Dermis blood vessel endothelial cell (primary cell): ENCODE measurements at places on chromosomes 6 and 20. TPM values are rescaled to one million over a fixed set of nuclear protein-coding genes. Genes with fewer than 3 reads are reported as not detected.

- no peak for DNase-seq
Observed at GRCh38 chr6:160055813-160056212, 65.8 kb upstream of the SLC22A1 start.

Gene MYB
- total RNA-seq = 0.17 and 0.19 TPM in 2 replicates

DNA sequence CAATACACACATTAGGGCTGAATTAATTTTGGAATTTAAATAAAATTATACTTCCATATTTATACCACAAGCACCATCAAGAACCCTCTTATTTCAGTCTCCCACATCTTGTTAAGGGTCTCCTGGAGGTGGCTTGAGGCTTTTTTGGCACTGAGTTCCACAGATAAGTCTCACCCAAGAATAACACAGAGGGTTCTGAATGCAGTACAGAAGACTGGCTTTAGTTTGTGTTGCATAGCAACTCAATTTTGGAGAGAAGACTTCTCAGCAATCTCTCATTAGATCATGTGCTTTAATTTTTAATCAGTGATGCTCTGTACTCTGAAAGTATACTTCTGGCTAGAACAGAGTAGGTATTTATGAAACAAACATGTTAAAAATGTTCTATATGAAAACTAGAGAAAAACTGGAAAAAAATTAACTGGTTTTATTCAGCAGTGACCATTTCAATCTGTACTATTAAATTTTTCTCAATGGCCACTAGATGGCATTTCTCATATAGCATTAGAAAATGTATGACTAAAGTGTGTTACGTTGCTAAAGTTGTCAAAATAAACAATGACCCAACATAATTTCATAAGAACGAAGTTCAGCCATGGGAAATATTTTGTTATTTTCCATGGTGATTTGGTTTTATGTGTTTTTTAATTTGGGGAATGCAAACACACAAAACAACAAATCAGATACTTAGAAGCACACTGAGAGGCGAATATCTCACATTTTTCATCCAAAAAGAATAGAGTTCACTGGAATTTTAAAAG is 32.7 kb upstream of the MAP7 start:
- peak; percentile 79 for DNase-seq

Gene PRPH2
- total RNA-seq = 0.17 and 2.0 TPM in 2 replicates

- DNase-seq = no peak
Observed at GRCh38 chr20:52087471-52087870, 104.1 kb downstream of the ZFP64 start.

Gene CCN6
- total RNA-seq = not detected in 2 replicates

GRCh38 chr20:13678944-13679343 is 40.2 kb upstream of the TASP1 start:
- no peak for DNase-seq

GRCh38 chr6:3764516-3765335 is 13.2 kb upstream of the PXDC1 start:
- no peak for DNase-seq

DNA sequence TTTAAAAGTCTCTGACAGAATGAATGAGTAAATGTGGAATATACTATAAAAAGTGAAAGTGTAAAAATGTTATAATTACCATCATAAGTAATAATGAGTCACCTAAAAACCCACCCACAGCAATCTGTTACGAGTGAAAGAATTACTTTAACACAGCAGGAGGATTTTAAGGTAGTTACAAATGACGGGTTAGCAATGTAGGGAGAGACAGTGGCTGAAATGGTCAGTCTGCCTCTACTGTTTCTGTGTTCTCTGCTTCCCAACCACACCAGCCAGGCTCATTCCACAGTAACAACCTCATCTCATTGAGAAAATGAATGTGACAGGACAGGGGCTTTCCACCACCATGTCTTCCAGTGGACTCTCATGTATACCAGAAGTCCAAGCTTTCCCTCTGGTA is 124.4 kb upstream of the KCNK16 start:
- DNase-seq = no peak

GRCh38 chr6:108027594-108027993 is 46.9 kb downstream of the OSTM1 start:
- peak; percentile 3 for DNase-seq

- DNase-seq = no peak
Observed at GRCh38 chr6:25061289-25061936, 125.7 kb upstream of the RIPOR2 start.

Gene FGD2
- total RNA-seq = not detected in 2 replicates

DNA sequence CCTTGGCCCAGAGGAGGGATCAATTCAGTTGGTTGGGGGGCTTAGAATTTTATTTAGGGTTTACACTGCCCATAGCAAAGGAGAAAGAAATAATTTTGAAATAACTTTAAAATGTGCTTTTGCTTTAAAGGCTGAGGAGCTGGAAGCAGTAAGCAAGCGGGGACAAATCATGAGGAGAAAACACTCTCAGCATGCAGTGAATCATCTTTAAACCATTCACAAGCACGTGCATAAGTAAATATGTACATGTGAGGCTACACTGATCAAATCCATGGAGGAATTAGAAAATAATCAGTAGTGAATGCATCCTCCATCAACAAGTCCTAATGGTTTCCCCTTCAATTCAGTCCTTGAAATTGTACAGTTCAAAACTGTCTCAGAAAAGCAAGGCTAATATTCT is 181.0 kb downstream of the MTFR2 start:
- peak; percentile 81 for DNase-seq

DNA sequence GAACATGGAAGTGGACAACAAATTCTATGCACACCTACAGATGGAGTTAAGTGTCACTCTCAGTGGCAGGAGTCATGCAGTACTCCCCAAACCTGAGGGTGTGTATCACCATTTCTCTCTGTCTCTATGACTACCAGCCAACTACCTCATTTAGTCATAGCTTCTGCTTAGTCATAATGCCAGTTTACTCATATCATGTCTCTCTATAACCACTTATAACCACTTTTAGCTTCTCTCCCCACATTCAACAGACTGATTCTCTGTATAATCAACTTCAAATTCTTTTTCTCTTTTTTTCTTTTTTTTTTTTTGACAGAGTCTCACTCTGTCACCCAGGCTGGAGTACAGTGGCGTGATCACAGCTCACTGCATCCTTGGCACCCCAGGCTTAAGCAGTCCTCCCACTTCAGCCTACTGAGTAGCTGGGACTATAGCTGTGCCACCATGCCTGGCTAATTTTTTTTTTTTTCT is 13.8 kb upstream of the GTF3C6 start:
- peak; percentile 46 for DNase-seq

GRCh38 chr6:90286884-90287488 is 9.7 kb downstream of the BACH2 start:
- DNase-seq = peak; percentile 61

Gene CEP162
- 10.0 and 14.0 TPM in 2 replicates for total RNA-seq

DNA sequence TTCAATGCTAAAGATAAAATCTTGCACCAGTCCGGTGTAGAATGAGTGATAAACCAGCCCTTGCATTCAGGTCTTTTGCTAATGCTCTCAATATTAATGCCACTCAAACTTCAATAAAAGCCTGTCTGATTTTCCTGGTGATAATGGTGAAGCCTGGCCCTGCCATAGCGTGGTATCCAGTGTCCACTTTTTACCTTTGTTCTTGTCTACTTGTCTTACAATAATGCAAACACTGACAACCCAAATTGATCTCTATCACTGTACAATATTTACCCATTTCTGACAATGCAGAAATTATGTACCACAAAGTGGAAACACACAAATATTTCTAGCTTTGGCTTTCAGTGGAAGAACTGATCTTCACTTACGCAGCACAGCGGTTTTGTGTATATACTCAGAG is 189.1 kb downstream of the ZDHHC14 start:
- DNase-seq = no peak

Gene HLA-DMB
- 1.0 and 2.9 TPM in 2 replicates for total RNA-seq

Gene RBPJL
- total RNA-seq = not detected in 2 replicates

DNA sequence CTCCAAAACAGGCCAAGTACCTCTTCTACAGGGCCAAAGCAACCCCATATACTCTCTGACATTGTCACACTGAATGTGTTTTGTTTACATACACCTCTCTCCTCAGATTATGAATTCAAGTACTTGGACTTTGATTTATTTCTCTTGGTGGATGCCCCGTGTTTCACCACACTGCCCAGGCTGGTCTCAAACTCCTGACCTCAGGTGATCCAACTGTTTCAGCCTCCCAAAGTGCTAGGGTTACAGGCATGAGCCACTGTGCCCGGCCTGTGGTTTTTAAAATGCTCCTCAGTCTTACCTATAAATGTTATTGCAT is 16.1 kb downstream of the CSNK2A1 start:
- no peak for DNase-seq

Gene ARMC2
- total RNA-seq = 0.51 and 0.79 TPM in 2 replicates

GRCh38 chr6:31558631-31559500 is 11.5 kb downstream of the NFKBIL1 start:
- DNase-seq = peak; percentile 56

DNA sequence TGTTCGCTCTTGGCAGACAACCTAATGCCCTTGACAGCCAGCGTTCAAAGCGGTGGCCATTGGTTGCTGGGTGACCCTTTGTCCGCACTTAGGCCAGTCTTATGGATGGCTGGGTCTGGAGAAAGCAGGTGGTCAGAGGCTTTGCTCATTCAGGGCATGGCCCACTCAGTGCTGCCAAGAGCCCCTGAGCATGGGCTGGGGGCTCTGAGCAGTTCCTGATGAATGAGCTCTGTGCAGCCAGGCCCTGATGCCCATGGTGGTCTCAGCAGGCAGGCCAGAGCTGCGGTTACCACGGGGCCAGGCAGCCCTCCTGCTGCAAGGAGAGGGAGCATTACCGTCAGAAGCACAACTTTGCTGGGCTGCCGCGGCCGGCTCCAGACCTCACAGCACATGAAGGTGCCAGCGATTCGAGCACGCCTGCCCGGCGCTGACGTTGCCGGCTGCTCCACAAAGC is 36.3 kb downstream of the CDH4 start:
- DNase-seq = no peak

DNA sequence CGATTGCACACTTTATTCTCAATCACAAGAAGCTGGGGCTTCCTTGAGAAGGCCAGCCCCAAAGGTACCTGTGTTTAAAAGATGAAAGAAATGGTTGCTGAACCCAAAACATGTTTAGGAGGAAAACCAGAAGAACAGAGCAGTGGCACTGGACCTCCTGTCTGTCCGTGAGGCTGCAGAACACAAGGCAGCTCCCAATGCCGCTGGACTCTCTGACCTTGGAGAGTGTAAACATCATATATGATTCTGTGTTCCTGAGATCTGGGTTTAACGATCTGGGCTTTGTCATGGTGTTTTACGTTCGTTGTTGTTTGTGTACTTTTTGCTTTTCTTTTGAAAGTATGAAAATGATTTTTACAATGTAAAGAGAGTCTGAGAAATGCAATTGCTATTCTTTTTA is 106.1 kb downstream of the SLC22A3 start:
- no peak for DNase-seq

Gene VEGFA
- total RNA-seq = 5.8 and 10.9 TPM in 2 replicates

DNA sequence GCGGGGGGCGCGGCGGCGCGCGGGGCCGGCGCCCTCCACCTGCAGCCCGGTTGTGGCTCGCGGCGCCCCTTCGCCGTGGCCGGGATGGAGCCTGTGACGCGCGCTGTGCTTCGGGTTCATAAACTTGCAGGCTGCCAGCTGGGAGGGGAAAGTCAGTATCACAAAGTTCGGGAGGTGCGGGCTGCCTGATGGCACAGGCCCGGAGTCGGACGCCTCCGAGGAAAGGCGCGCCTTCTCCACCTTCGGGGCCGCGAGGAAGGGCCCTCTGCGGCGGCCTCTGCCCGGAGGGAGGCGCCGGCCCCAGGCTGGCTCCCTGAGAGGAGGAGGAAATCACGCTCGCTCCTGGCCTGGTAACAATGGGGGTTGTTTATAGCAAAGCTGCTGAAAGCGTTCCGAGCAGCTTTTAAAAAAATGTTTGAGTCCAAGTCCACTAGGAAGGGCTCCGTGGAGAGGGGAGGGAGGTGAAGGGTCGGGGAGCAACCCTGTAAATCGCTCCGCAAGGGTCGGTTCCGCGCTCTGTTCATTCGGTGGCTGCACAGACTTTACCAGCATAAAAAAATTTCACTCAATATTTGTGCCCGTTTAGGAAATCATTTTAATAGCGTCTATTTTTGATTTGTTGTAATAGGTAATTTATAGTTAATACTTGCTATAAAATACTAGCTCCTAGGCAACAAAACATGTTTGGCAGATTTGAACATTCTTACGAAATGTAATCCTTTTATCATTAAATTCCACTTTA is 1.0 kb downstream of the AFDN start:
- DNase-seq = peak; percentile 72

Gene TTK
- total RNA-seq = 8.5 and 37.9 TPM in 2 replicates

DNA sequence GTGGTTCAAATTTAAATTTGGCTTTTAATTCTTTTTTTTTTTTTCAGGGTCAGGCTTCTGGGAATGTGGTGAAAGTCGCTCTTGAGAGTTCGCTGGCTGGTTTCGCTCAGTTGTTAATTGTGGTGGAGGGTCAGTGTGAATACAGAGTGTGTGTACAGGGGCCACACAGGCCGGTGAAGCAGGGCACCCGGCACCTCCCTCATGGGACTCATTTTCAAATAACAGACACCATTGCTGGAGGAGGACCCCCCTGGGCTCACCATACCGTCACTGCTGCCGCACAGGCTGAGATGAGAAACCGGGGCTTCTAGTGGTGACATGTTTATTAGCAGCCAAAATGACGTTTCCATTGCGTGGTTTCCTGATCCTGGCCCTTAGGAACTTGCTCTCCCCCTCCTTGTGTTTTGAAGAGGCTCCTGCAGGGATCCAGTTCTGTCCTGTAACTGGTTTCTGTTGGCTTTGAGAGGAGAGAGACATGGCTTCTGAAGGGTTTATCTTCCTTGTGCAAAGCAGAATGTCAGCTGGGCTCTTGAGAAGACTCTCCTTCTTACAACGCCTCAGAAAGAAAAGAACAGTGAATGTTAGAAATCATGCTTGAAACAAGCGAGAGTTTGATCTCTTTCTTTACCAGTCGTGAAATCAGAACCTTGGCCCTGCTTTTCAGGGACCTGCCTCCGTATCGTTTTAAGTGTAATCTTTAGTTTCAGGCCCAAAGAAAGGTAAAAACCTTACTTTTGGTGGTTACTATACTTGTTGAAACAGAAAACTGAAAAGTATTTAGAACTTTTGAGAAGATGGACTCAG is 37.8 kb downstream of the DUSP22 start:
- no peak for DNase-seq

GRCh38 chr6:142714951-142715785 is 229.8 kb downstream of the HIVEP2 start:
- no peak for DNase-seq

DNA sequence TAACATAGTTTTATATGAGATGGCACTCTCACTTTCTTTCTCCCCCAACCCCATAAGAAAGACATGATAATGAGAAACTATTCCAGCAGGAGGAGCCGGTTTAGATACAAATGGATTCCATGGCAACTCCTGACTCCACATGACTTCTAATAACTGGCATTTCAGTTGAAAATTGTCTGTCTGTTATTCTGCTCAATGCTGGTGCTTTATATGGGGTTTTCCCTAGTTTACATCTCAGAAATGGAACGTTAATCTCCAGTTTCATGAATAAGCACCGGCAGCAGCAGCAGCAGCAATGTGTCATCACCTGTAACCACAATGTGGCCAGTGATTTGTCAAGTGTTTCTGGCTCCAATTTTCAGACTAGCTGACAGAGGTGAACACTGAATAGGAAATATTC is 8.0 kb upstream of the SIM1 start:
- DNase-seq = no peak

- DNase-seq = no peak
Observed at GRCh38 chr6:126143761-126144251, 157.5 kb downstream of the TRMT11 start.
